ENCODE measurements at places on chromosomes 1 and 21.

GRCh38 chr1:230000493-230001184 lies 66.4 kb upstream of the GALNT2 start:
- DNase-seq: no peak

DNA sequence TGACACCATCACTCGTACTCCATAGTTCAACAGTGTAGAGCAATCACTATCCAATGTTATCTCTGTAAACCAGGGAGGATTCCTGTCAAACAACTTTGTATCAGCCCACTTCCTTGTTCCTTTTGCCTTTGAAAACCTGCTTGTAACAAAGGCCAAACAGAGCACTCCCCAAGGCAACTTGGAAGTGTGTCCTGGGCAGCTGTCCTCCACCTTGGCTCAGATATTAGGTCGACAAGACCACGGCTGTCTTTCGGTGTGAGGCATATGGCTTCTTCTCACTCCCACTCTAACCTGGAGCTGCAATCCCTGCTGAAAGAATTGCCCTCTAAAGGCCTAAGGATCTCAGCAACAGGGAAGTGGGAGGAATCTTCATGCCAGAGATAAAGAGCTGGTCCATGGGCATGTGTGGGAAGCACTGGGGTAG lies 66.7 kb downstream of the ITPKB start:
- DNase-seq: no peak

GRCh38 chr21:41024746-41025254 lies 143.2 kb upstream of the BACE2 start:
- DNase-seq: no peak

DNA sequence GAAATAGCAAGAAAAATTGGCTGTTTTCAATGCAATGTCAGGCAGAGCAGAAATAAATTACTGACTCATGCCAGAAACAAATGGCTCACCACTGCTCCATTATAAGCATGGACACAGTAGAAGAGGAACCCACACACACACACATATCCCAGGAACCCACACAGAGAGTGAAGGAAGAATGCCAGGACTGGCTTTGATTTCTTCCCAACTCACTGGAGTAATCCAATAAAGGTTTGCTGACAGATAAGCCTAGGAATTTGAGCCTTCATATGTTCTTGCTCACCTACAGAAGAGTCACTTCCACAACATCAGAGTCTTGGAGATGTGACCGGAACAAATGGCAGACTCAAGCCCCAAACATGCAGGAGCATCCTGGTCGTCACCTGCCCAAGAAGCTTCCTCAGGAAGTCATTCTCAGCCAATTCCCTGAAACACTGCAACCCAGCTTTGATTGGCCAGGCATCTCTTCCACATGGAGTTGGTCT lies 2.2 kb downstream of the SH3BP5L start:
- no peak for DNase-seq

DNA sequence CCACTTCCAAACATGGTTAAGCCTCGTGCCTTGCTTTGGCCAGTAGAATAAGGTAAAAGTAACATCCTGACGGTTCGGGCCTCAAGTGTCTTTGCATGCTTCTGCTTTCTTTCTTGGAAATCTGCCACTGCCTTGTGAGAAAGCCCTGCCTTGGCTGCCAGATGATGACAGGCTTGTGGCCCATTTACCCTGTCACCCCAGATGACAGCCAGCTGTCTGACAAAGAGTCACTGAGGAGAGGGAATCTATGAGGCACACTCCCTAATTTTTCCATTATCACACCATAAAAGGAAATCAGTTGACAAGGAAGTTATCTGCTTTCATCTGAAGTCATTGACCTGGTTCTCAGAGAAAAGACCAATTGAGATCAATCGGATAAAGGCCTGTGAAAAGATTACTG lies 199.8 kb downstream of the USH2A start:
- DNase-seq: no peak
